ENCODE measurements at places on chromosomes 2 and 18.

DNA sequence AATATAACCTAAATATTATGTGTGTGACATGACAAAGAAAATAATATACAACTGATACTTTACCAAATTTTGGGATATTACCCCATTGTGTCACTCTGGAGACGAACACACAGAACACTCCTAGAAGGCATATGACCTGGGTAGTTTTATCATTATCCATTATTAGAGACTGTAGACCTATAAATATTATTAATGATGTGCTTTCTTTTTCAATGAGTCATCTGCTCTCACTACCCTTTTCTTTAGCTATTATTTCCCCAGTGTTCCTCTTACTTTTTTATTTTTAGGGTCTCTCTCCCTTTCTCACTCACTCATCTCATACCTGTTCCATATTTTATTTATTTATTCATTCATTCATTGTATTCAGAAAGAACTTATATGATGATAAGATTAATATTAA lies 143.3 kb upstream of the ITGA4 start:
- DNase-seq = no peak

DNA sequence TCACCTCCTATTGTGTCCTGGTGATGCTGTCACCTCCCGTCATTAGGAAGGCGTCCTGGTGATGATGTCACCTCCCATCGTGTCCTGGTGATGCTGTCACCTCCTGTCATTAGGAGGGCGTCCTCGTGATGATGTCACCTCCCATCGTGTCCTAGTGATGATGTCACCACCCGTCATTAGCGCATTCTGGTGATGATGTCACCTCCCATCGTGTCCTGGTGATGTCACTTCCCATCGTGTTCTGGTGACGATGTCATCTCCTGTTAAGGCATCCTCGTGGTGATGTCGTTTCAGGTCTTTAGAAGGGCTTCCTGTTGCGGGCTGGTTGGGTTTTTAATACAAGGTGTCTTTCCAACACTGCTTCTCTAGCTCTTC lies 40.7 kb downstream of the CTDP1 start:
- DNase-seq = no peak

DNA sequence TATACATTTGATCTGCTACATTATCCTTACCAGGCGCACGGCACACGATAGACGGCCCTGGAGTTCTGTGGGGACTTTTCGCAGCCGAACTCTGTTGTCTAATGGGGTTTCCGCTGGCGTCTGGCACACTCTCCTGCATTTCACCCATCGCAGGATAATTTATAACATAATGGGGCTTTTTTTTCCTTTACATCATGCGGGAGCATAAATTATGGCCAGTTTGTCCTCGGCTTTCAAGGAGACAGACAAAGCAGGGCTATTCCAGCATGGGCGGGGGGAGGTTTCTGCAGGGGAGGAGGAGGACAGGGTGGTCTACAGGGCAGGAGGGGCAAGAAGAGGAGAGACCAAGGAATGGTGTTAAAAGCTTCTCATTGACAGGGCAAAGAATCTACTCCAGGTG lies 279.8 kb downstream of the CELF4 start:
- no peak for DNase-seq

DNA sequence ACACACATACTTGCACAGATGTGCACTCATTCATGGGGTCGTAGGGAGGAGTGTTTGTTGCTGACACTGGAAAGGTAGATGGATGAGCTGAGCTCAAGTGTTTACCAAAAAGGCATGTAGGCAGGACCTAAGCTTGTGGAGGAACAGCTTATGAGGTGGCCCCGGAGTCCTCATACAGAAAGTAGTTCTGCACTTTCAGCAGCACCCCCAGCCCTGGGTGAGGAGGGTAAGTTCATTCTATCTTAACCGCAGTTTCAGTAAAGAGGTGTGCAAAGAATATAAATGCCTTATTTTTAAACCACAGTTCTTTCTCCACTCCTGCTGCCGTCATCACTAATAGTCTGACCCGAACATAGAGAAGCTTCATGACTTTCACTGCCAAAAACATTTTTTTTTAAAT lies 31.7 kb upstream of the RNF152 start:
- DNase-seq = no peak

- no peak for DNase-seq
These were observed 33.4 kb upstream of the DSEL start for GRCh38 chr18:67549946-67550345.

GRCh38 chr2:108588070-108588668 lies 53.9 kb downstream of the LIMS1 start:
- DNase-seq = no peak

GRCh38 chr18:50240080-50240563 lies 26.2 kb downstream of the CFAP53 start:
- DNase-seq = no peak

DNA sequence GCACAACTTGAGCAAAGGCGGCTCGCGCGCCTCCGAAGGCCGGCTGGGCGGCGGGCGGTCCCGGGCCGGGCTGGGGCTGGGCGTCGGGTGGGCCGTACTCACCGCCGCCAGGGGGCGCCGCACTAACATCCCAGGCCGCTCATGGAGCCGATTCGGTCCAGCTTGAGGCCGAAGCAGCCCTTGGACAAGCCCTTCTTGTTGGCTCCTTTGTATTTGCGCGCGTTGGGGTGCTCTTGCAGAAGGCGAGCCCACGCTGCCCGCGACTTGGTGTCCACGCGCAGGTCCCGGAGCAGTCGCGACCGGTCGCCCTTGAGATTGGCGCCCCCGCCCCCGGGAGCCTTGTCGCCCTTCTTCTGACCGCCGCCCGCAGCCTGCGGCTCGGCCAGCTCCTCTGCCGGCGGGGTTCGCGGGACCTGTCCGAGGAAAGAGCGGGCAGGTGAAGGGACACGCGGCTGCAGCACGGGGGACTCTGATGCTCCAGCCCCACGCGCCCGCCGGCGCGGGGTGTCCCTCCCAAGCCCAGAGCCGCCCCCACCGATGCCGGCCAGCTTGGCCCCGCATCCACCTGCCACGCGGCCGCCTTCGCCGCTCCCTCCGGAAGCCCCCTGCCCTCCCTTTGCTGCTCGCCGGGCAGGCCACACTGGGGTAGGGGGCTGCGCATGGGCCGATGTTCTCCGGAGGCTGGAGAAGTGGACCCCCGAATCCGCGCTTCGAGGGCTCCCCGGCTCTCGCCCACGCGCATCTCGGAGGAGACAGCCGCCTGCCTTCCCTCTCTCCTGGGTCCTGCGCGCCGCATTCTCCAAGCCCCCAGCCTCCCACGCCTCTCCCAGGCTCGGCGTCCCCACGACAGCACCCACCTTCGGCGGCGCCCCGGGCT lies 655 bp downstream of the NPPC start:
- peak; percentile 58 for DNase-seq

DNA sequence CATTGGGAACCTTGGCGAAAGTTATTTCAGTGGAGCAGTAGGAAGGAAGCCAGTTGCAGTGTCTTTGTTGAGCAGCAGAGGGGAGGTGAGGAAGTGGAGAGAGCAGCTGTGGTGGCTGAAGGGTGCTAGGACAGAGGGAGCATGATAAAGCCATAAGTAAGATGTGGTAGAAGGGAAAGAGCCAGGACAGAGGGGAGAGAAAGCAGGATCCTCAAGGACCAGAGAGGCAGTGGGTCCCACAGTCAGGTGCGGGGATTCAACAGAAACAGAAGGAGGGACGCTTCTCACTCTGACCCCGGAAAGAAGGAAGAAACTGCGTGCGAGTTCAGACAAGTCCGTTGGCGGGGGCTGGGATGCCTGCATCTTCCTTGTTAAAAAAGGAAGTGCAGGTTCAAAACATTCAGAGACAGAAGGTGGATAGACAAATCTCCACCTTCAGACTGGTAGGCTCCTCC lies at the start of gene CXCR2:
Gene CXCR2 (plus strand): TSS at position 403 of the 455 bp plus-strand sequence. CDS start 8,774 bp downstream, outside the sequence.
- DNase-seq = no peak

GRCh38 chr18:28109781-28110560 lies 67.0 kb downstream of the CDH2 start:
- no peak for DNase-seq

DNA sequence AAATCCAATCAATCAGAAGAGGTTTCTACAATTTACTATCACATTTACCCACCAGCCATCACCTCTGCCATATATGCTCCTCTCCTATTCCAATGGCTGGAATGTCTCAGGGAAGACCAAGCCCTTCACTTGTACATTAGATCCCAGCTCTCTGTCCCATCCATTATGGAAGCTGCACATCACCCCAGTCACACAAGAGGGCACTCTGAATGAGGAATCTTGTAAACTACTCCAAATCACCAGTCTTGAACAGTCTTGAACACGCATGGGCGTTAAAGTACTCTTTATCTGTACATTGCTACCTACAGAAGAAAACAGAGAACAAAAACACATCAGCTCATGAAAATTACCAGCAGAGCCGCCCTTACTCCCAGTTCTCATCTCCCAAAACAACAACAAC lies 38.7 kb downstream of the ZC3H8 start:
- DNase-seq = no peak
